ENCODE measurements at places on chromosomes 3 and 15.
A peak's percentile ranks its signal among the peaks of the same experiment; 100 is the strongest.

- no peak for DNase-seq
These were observed 775 bp upstream of the MAPK6 start for GRCh38 chr15:52018244-52018643.

DNA sequence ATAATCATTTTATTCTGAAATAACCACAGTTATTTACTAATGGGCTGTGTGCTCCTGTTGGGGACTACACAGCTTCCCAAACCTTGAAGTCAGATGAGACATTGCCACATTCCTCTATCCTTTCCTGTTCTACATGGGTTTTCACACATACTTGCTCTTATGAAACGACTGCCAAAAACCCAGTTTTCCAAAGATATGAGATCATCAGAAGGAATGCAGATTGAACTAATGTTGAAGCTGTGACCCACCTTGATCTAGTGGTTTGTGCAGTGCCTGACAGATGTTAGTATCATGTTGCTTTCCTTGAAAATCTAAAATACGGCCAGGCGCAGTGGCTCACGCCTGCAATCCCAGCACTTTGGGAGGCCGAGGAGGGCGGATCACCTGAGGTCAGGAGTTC is 144.6 kb downstream of the VGLL4 start:
- no peak for DNase-seq

- DNase-seq: no peak
These were observed 53.1 kb downstream of the HEG1 start for GRCh38 chr3:125002414-125003368.

GRCh38 chr3:174436367-174436766 is 422.8 kb upstream of the NAALADL2 start:
- no peak for DNase-seq

DNA sequence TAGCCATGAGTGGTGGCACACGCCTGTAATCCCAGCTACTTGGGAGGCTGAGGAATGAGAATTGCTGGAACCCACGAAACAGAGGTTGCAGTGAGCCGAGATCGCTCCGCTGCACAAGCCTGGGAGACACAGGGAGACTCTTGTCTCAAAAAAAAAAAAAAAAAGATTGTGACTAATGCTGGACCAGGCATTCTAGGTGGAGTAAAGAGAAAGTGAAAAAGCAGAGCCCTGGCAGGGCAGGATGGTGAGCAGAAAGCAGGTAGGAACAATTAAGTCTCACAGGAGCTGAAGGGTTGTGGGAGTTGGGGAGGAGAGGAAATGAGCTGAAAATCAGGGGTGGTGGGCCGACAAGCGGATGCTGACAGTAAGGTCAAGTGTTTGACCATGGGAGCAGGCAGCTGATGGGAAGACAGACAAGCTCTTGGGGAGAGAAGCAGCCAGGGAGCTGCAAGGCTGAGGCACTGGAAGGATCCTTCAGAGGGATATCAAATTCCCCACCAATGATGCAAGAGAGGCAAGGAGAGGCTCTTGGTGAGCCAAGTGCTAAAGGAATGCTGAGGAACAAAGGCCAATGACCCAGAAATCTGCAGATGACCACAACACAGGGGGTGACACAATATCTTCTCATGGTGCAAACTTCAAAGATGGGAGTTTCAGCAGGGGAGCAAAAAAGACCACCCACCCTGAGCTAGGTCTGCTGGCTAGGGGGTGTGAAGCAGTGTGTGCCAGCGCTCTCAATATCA is 251.1 kb downstream of the ULK4 start:
- DNase-seq: no peak

GRCh38 chr3:122533480-122533879 is 18.7 kb upstream of the KPNA1 start:
- no peak for DNase-seq

DNA sequence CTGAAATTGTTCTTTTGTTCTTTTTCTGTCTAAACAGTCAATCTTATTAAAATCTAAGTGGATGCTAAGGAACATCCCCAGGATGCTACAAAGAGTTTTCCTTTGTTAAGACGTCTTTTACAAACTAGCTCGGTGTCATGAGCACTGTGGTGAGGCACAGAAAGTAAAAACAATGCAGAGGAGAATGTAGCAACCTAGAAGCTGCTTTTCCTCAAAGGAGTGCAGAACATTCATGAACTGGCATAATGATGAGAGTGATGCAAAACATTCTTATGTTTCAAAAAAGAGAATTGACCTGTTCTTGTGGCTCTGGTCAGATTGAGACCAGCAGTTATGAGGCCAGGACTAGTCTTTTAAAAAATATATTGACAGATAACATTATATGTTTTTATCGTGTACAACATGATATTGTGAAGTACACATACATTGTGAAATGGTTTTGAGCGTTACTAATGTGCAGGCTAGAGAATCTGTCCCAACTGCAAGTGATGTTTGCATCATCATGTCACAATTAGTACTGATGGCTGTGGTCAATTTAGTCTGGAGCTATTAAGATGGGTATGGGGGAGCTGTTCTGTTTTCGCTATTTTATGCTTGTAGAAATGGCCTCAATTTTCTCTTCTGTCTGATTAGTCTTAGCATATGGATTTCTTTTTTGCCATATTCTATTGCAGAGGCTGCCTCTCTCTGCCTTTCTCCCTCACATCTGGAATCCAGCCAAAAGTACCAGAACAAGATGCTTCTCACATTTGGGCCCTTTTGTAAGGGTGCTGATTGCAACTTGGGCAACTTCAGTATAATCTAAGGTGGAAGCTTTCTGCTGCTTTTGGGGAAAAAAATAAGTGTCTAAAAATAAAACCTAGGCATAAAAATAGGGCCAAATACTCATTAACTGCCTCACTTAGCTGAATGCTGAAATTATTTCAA is 50.2 kb downstream of the HHLA2 start:
- DNase-seq: no peak

DNA sequence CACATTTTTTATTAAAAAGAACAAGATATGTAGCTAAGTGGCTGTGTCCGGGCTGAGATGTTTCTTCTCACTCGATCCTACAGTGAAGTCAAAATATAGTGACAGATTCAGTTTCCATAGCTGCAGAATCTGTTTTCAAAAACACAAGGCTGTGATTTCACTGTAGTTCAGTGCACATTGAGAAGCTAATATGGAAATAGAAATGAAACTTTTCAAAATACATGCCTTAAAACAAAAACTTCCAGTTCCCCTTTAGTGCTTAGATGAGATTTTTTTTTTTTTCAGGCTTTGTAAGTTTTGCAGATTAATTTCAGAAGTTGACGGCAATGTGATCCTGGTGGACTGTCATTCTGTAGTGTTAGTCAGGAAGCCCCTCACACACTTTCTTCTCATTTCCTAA is 23.8 kb upstream of the TRAK1 start:
- DNase-seq: no peak

GRCh38 chr3:18099611-18100010 is 325.5 kb downstream of the SATB1 start:
- no peak for DNase-seq

DNA sequence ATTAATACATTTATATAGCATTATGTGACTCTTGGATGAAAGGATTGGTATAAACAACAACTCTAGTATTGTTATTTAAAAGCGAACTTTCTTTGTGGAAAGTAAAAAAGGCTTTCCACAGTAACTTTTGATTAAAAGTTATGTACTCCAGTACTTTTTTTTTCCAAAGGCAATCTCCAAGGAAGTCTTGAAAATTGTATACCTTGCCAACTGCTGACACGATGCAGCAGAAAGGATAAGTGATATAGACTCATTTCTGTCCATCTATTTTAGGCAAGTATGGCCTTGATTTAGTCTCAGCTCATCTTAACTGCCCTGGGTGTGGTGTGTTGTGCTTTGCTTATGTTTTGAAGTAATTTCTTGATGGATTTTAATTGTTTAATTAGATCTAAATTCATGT is 79.7 kb downstream of the OTOL1 start:
- DNase-seq: no peak

- no peak for DNase-seq
These were observed 31.6 kb downstream of the NKIRAS1 start for GRCh38 chr3:23885210-23885609.

DNA sequence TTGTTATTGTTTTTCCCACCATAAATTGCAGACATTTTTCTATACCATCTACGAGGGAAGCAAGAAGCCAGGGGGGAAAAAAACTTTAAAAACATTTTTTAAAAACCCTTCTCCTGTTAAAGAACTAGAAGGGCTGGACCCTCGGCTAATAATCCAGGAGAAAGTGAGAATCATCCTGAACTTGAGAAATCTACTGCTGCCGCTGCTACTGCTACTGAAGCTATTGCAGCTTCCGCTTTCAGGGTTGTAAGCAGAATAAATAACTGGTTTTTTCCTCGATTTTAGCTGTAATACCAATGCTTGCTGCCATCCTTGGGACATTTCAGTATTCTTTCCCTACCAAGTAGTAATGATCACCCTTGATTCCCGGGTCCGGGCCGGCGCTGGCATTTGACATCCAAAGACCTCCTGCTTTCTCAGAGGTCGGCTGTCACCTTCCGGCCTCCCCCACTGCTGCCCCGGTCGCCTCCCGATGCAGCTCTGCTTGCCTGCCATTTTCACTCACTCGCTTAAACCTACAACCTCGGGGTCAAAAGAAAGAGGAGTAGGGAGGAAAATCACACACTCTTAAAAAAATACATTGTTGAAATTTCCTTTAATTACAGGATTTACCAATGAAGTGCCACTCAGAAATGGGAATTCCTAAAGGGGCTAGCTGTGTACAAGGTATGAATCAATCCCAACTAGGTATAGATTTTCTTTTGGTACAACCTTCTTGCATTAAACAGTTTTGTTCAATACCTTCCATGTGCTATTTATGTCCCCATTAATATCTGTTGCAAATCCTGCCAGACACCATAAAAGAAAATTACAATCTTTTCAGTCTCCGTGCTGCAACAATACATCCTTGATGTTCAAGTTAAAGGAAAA is 674 bp upstream of the MECOM start:
- DNase-seq: no peak

- DNase-seq: no peak
These were observed 50.2 kb downstream of the SLCO2A1 start for GRCh38 chr3:133979553-133979952.

- DNase-seq: no peak
These were observed 57.7 kb downstream of the IQSEC1 start for GRCh38 chr3:13015286-13016082.

DNA sequence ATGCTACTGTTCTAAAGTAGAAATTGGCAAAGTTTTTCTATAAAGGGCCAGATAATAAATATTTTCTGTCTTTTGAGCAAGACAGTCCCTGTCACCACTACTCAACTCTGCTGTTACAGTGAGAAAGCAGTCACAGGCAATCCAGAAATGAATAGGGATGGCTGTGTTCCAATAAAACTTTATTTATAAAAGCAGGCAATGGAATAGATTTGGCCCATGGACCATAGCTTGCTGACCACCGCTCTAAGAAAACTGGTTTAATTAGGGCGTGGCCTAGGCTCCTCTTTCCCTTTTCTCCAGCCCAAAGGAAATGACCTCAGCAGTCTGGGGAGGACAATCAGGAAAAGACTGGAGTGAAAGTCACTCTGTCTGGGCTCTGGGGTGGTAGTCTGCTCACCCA is 183.8 kb downstream of the MEGF11 start:
- DNase-seq: no peak

DNA sequence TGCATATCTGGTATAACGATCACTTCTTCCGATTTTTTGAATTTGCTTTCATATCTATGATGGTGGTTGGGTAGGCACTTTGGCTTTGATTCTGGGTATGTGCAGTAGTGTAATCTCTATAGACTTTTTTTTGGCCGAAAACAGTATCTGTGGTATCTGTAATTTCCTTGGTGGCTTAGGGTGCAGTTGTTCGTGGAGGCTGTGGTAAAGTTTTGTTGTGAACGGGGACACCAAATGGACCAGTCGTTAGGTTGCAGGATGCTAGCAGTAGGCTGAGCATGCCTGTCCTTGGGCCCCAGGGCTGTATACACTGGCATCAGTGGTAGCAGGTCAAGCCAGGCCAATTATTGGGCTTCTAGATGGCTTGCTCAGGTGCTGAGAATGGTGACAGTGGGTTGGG is 55.2 kb downstream of the CCDC66 start:
- no peak for DNase-seq

DNA sequence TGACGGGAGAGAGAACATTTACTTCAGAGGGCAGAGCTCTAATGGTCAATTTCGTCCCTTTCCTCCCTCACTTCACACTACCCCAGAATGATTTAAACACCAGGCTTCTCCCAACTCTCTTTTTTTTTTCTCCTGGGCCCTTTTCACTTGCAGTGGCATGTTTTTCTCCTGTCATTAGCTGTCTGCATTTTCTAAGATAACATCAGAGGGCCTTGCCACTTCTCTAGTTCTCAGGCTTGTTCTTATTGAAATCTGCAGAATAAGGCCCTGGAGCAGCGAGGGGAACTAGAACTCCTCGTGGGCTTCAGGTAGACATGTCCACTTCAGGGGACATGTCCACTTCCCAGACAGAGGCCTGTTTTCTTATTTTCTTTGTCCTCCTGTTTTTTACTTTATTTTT is 514.4 kb upstream of the TBL1XR1 start:
- DNase-seq: no peak

DNA sequence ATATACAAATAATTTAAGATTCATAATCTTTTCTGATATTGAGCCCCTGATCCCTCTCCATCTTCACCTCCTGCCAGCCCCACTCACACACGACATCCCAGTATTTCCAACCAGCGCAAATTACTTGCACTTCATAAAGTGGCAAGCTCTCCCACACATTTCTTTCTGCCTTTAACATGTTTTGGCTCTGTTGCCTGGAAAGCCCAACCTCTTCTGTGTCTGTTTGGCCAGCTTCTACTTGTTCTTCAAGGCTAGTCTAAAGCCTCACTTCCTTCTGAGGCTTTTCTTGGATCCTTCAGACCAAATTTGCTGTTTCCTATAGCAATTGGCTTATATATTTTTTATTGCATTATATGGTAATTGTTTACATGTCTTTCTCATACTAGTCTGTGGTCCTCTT is 5.1 kb upstream of the TM6SF1 start:
- no peak for DNase-seq

- DNase-seq: peak; percentile 84
These were observed 4.9 kb downstream of the TLR9 start for GRCh38 chr3:52220380-52221026.

- DNase-seq: no peak
These were observed 40.8 kb downstream of the CHST14 start for GRCh38 chr15:40511472-40512133.
